ENCODE measurements at places on chromosomes 11 and 22.

GRCh38 chr22:26536056-26536761 is 23.9 kb upstream of the TFIP11 start:
- DNase-seq, result peak; percentile 81

DNA sequence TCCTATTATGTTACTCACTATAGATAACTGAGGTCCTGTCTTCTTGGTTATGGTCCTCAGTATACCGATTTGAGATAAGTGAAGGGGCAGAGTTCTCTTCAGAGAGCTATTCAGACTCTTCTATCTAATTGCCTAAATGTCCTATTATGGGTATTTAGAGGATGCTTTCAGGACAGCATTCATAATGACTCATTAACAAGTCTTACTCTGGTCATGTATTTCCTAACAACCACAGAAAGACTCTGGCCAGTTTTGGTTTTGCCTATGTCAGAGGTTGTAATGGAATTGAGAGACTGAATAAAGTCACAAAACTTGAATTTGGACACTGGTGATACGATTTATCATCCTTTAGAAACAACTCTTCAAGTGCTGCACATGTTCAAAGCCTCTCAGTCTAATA is 1233.0 kb downstream of the JRKL start:
- DNase-seq, result no peak

DNA sequence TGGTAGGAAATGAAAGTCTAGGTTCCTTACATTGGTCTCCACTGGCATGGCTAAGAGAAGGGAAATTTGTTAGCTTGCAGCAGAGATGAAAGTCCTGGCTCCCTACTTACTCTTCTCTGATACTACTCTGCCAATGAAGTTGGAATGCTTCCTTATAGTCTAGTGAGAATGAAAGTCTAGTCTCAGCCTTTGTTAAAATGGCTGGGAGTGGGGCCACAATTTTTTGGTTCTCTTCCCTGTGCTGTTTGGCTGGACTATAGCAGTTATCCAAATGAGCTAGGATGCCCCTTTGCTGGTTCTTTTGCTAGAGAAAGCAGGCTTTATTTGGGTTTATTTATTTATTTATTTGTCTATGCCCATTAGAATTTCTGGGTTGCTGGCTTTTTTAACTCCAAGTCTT is 414.3 kb downstream of the AASDHPPT start:
- DNase-seq, result no peak

DNA sequence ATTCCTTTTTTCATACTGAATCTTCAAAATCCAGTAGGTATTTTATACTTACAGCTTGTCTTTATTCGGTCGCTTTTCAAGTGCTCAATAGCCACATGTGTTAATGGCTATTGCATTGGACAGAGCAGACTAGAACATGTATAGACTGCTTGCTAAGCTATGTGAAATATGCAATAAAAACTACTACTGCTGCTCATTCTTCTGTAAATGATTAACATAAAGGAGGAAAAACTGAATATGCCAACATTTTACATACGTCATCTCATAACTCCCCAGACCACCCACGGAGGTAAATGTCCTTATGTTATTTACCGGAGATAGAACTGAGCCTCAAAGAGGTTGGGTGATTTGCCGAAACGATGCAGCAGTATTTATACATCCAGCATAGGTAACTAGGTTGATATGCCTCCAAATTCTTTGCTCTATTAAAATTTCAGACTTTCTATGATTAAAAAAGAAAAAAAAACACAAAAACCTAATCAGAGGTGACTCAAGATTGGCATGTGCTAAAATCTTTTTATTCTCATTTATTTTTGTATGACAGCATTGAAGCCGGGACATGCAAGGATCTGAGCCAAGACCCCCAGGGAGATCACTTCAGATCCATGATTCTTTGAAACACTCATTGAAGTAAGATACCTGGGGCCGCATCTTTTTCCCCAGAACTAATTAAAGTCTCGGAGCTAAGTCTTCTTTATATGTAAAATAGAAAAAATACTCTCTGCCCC is 78.5 kb upstream of the OR5AK2 start:
- DNase-seq, result no peak

- no peak for DNase-seq
Measured at GRCh38 chr11:105881027-105881426, 141.0 kb downstream of the MSANTD4 start.

GRCh38 chr22:39251762-39252460 is 7.1 kb upstream of the PDGFB start:
- no peak for DNase-seq

- no peak for DNase-seq
Measured at GRCh38 chr11:131418189-131418588, 47.8 kb downstream of the NTM start.

DNA sequence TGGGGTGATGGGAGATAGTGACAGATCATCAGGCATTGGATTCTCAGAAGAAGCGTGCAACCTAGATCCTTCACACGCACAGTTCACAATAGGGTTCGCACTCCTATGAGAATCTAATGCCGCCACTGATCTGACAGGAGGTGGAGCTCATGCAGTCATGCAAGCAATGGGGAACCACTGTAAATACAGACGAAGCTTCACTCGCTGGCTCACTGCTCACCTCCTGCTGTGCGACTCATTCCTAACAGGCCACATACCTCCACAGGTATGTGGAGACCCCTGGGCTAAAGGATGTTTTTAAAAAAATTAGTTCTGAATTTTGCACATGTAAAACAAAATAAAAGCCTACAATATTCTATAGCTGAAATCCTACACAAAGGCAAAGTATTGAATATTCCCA is 20.5 kb upstream of the TEAD1 start:
- DNase-seq, result no peak

DNA sequence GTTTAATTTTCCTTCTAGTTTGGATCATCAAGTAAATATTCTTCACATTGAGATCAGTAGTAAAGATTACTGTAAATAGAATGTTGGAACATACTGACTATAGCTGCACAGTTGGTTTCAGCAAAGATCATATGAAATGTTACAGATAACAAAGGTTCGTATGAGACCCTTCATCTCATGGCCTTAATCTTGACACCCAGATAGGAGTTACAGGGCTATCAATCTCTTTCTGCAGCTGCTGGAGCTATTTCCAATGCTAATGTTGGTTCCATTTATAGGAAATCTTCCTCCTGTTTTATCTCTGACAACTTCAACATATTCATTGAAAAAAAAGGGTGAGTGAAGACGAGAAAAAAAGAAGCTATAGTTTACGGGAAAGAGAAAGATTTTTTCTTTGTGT is 495.6 kb downstream of the JRKL start:
- DNase-seq, result no peak
